ENCODE measurements at places on chromosomes 11 and 22. TPM values are rescaled to one million over a fixed set of nuclear protein-coding genes. Genes with fewer than 3 reads are reported as not detected.

DNA sequence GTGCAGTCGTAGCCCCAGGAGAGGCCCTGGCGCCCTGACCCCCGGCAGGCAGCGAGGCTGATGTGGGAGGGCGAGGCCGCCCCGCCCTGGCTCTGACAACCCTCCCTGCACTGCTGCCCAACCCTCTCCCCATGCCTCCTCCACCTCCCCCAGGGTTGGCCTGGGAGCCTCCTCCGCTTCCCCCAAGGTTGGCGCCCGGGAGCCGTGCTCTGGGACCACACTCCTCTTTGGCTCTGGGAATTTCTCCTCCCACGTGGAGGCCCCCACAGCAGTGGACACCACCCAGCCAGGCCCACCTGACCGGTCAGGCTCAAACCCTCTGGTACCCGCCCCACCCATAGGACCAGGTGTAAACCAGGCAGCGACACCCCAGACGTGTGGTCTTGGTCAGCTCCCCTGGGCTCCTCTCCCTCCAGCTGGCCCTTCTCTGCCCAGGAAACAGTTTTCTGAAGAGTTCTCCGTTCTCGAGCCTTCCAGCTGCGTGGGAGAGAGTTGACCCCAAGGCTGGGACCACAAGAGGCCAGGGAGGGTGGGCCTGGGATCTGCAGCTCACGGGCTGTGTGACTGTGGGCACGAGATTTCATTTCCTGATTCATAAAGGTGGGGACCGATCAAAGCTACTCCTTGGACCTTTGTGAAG is 39.5 kb upstream of the BRSK2 start:
- no peaks in the 10 kb centered on the region for H3K4me1 ChIP-seq
- H3K36me3 ChIP-seq, result no peaks in the 10 kb centered on the region
- no peak overlapping the region for H3K27ac ChIP-seq
- no peaks in the 10 kb centered on the region for H3K27me3 ChIP-seq

DNA sequence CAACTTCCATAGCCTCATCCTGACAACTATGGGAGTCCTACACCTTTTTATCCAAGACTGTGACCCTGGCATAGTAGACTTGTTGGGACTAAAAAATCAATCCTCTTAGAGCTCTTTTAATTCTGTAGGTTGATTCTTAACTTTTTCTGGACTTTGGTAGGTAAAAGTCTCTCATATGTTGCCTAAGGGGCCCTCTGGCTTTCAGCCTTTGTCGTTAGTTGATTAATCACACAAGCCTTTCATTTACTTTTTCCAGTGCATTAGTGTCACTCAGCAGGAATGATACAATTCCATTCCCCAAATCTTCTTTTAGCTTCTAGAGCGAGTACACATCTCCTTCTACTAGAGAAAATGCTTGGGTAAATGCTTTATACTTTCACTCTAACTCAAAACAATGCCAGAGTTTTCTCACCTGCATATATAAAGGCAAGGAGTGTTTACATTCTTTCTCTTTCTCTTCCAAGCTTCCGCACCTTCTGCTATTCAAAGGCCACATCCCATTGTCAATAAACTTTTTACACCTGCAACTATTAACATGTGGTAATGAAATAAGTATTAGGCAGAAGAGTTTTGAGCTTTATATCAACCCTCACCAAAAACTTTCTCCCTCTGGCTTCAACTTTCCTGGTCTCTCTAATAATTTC is 516.6 kb downstream of the FAM181B start:
- no peaks in the 10 kb centered on the region for H3K36me3 ChIP-seq
- no peaks in the 10 kb centered on the region for H3K4me1 ChIP-seq
- H3K4me3 ChIP-seq, result no peak overlapping the region
- no peak overlapping the region for H3K27ac ChIP-seq
- no peaks in the 10 kb centered on the region for H3K27me3 ChIP-seq

GRCh38 chr22:27630754-27631153 is 170.8 kb downstream of the MN1 start:
- no peaks in the 10 kb centered on the region for H3K36me3 ChIP-seq
- H3K27ac ChIP-seq, result no peak overlapping the region
- H3K4me1 ChIP-seq, result no peaks in the 10 kb centered on the region
- no peak overlapping the region for H3K4me3 ChIP-seq
- DNase-seq, result no peak
- no peaks in the 10 kb centered on the region for H3K27me3 ChIP-seq

DNA sequence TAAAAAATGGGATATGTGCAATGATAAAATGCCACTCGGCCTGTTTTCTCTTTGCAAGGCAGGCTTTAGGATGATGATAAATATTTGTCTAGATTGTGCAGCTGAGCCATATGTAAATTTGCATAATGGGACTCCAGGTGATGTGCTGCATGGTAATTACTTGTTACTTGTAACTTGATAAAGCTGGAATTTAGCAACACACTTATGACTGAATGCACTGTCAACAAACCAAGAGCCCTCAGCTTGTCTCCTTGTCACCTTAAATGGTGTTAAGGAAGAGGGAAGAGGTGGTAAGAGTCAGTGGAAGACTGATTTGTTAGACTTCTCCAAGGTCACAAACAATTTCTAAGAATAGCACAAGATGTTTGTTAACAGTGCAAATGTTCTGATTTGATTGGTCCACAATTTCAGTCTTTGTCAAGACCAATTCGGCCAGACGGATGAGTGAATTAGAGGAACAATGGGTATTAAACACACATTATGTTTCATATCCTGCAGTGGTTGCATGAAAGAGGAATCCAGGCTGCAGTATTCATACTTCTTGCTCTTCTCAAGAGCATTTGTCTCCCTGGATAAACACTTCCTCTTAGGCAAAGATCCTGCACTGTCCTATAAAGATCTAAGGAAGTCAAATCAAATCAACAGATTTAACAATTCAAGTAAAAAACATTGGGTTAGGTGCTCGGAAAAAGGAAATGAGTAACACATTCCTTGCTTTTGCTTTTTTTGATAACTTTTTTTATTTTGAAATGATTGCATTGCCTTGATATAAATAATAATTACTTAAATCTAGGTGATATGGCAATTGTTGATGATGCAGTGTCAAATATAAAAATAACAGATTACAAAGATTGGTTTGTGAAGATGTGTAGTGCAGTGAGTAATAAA is 448.3 kb upstream of the DDI1 start:
- DNase-seq, result no peak
- no peaks in the 10 kb centered on the region for H3K36me3 ChIP-seq
- H3K27me3 ChIP-seq, result no peaks in the 10 kb centered on the region
- no peaks in the 10 kb centered on the region for H3K4me1 ChIP-seq

DNA sequence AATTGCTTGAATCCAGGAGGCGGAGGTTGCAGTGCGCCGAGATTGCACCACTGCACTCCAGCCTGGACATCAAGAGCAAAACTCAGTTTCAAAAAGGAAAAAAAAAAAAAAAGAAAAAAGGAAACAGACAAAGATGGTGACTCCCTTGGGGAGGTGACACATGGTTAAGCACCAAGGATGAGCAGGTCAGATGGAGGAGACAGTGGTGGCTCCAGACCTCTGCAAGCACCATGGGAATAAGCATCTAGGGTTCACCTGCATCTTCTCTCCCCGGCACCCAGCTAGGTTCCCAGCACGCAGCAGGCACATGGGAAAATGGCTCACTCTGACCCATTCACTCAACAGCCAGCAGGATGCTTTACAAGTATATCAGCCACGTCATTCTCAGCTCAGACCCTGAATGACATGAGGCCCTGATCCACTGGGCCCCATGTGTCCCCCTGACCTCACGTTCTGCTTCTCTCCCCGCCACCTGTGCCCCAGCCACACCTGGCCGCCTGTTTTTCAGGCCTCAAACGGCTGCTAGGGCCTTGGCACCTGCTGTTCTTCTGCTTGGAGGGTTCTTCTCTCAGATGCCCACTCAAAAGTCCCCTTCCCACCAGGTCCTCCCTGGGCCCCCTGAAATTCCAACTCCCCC is 24.2 kb downstream of the A4GALT start:
- H3K4me3 ChIP-seq, result no peak overlapping the region
- no peaks in the 10 kb centered on the region for H3K27me3 ChIP-seq
- H3K36me3 ChIP-seq, result no peaks in the 10 kb centered on the region

- H3K4me1 ChIP-seq, result no peaks in the 10 kb centered on the region
- DNase-seq, result no peak
- H3K27ac ChIP-seq, result no peak overlapping the region
- peaks cover 37% of the 10 kb centered on the region for H3K36me3 ChIP-seq
- no peaks in the 10 kb centered on the region for H3K27me3 ChIP-seq
These were observed 21.8 kb downstream of the MCAM start for GRCh38 chr11:119295178-119295577.

GRCh38 chr11:5369789-5370188 is 13.8 kb upstream of the OR51M1 start:
- no peaks in the 10 kb centered on the region for H3K4me1 ChIP-seq
- H3K36me3 ChIP-seq, result no peaks in the 10 kb centered on the region
- DNase-seq, result no peak
- no peak overlapping the region for H3K4me3 ChIP-seq
- H3K27ac ChIP-seq, result no peak overlapping the region

GRCh38 chr22:19201130-19201868 is 22.8 kb upstream of the SLC25A1 start:
- no peak overlapping the region for H3K27ac ChIP-seq
- H3K27me3 ChIP-seq, result no peaks in the 10 kb centered on the region
- DNase-seq, result no peak
- H3K4me3 ChIP-seq, result no peak overlapping the region

GRCh38 chr22:39935116-39935515 is 25.1 kb upstream of the TMA7B start:
- H3K27ac ChIP-seq, result no peak overlapping the region
- H3K27me3 ChIP-seq, result no peaks in the 10 kb centered on the region

- H3K4me1 ChIP-seq, result no peaks in the 10 kb centered on the region
- no peaks in the 10 kb centered on the region for H3K36me3 ChIP-seq
- H3K27ac ChIP-seq, result no peak overlapping the region
- H3K27me3 ChIP-seq, result no peaks in the 10 kb centered on the region
These were observed 432.4 kb upstream of the LUZP2 start for GRCh38 chr11:24064309-24064903.

DNA sequence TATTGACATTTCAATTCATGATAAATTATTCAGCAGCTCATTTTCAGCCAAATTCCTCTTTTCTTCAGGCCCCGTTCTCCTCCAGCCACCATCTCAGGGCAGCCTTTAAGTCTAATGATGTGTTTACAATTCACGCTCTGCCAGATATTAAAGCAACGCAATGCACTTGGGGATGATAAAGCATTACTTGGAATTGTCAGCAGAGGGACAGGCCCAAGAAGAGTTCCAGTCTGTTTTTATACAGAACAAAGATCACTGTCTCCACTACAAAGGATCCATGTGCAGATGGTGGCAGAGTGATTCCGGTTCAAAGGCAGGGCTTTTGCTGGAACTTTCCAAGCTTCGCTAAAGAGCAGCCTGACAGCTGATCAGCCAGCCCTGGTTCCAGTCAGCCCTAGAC is 13.6 kb upstream of the GALNT18 start:
- H3K27me3 ChIP-seq, result no peaks in the 10 kb centered on the region
- H3K27ac ChIP-seq, result no peak overlapping the region
- no peaks in the 10 kb centered on the region for H3K36me3 ChIP-seq
- H3K4me3 ChIP-seq, result no peak overlapping the region
- no peaks in the 10 kb centered on the region for H3K4me1 ChIP-seq

DNA sequence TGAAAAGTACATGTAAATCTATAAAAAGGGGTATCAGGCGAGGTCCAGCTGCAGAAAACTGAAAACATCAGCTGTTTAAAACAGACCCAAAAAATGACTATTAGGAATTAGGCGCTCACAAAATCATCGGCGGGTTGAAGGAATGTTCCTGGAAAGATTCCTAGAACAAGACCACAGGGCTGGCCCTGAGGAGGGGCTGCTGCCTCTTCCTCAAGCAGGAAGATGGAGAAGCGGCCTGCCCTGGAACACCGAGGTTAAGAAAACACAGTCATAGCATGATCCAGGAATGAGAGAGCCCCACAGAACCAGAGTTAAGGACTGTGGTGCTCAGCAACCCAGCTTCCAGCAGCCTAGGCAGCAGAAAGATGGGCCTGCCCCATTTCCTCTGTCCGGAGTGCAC is 78.4 kb downstream of the C11orf91 start:
- no peak overlapping the region for H3K27ac ChIP-seq
- H3K4me1 ChIP-seq, result no peaks in the 10 kb centered on the region
- no peaks in the 10 kb centered on the region for H3K36me3 ChIP-seq
- no peaks in the 10 kb centered on the region for H3K27me3 ChIP-seq

- no peaks in the 10 kb centered on the region for H3K36me3 ChIP-seq
- H3K4me3 ChIP-seq, result no peak overlapping the region
- H3K27ac ChIP-seq, result no peak overlapping the region
- H3K27me3 ChIP-seq, result no peaks in the 10 kb centered on the region
These were observed 17.2 kb downstream of the ARHGEF17 start for GRCh38 chr11:73325036-73325981.

DNA sequence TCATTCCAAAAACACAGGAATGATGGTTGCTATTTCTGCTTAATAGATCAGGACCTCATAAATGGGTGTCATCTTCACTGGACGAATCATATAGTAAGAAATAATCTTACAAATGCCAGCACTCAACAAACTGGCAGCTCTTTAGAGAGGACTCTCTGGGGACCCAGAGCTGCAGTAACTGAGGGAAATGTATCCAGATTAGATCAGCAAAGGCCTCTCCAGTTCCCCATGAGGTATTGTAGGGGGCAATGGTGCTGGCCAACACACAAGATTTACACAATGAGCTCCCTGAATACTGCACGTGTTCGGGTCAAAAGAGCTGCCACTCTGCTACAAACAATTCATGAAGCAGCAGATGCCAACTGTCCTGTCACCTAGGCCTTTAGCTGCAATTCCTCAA is 110.2 kb downstream of the RBFOX2 start:
- no peaks in the 10 kb centered on the region for H3K27me3 ChIP-seq
- no peaks in the 10 kb centered on the region for H3K36me3 ChIP-seq
- no peaks in the 10 kb centered on the region for H3K4me1 ChIP-seq
- no peak overlapping the region for H3K27ac ChIP-seq

DNA sequence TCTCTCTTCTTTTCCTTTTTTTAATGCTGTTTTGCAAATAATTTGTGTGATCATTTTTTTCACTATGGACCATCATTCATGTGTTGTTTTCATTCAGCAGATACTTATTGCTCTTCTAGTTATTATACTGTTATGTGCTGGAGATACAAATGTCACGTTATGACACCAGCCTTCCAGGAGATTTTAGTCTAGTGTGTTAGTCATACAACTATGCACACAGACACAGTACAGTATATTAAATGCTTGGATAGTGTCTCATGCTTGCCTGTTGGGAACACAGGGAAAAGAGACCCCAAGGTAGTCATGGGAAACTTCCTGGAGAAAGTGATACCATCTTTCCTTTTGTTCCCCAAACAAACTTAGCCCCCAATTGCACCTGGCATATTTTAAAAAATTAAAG is 116.1 kb downstream of the UVRAG start:
- no peak overlapping the region for H3K4me3 ChIP-seq
- H3K27me3 ChIP-seq, result no peaks in the 10 kb centered on the region
- H3K27ac ChIP-seq, result no peak overlapping the region
- H3K36me3 ChIP-seq, result no peaks in the 10 kb centered on the region
- DNase-seq, result no peak
- H3K4me1 ChIP-seq, result no peaks in the 10 kb centered on the region

- H3K36me3 ChIP-seq, result peaks cover 5% of the 10 kb centered on the region
- no peaks in the 10 kb centered on the region for H3K27me3 ChIP-seq
- H3K4me1 ChIP-seq, result peaks cover 70% of the 10 kb centered on the region
- DNase-seq, result no peak
- H3K27ac ChIP-seq, result no peak overlapping the region
- no peak overlapping the region for H3K4me3 ChIP-seq
These were observed 10.2 kb downstream of the DGKZ start for GRCh38 chr11:46357483-46357936.

Gene CNTF
- total RNA-seq, result 3.4 TPM

Gene LARGE2
- total RNA-seq, result 2.6 TPM

Gene FTH1
- total RNA-seq, result 506 TPM

Gene KCNE3
- not detected for total RNA-seq

Gene PANX2
- total RNA-seq, result 1.7 TPM

Gene FIBP
- total RNA-seq, result 121 TPM

Gene MRGPRE
- not detected for total RNA-seq

Gene IRAG1
- total RNA-seq, result not detected

Gene NRGN
- 4.6 TPM for total RNA-seq

All from CD8-positive, alpha-beta memory T cell (primary cell).